ENCODE measurements at places on chromosomes 2 and 18.

GRCh38 chr2:155980941-155981560 lies 351.5 kb downstream of the NR4A2 start:
- no peak for DNase-seq

GRCh38 chr2:139946690-139947089 lies 1166.5 kb upstream of the NXPH2 start:
- DNase-seq = peak; percentile 100

GRCh38 chr18:42094875-42095274 lies 139.8 kb downstream of the PIK3C3 start:
- DNase-seq = no peak

DNA sequence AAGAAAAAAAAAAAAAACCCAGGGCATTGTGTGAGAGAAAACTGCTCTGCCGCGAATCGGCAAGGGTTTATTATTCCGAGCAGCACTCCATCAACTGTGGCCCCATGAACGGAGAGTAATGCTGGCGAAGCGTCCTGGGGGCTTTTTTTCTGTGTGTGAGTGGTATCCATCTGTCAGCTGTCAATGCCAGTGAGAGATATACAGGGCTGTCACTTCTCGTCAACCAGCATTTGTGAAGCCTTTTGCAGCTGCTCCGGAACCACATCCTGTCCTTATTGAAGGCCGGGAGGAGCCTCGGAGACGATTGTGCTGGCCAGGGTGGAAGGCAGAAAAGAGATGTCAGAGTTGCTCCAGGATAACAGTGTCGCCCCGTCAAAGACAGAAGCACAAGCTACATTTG lies 356.9 kb upstream of the SMIM21 start:
- peak; percentile 29 for DNase-seq

- peak; percentile 73 for DNase-seq
Observed at GRCh38 chr2:64019083-64019974, at the start of gene VPS54. Gene VPS54, minus strand, starts transcription at chr2:64019428. Its CDS starts 35,429 bp downstream, at chr2:63983999.

Measured in NCI-H69 (cell line).